ENCODE measurements at places on chromosomes 5 and 9.

DNA sequence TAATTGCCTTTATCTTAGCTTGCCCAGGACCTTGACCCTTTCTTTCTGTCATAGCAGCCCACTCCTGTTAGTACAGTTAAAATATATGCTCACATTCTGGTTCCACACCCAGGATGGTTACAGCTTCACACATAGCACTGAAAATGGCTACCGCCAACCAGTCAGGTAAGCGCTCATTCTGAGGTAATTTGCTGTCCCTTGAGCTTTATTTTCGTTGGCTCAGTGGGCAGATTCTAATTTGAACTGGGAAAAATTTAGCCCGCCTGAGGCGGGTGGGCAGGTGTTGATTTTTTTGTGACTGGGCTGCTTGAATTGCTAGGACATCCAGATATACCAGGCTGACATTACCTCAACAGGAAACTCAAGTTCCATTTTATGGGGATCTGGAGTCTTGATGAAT lies 137.5 kb downstream of the KCTD16 start:
- DNase-seq = no peak

GRCh38 chr5:16428359-16428758 lies 37.2 kb downstream of the ZNF622 start:
- DNase-seq = no peak

DNA sequence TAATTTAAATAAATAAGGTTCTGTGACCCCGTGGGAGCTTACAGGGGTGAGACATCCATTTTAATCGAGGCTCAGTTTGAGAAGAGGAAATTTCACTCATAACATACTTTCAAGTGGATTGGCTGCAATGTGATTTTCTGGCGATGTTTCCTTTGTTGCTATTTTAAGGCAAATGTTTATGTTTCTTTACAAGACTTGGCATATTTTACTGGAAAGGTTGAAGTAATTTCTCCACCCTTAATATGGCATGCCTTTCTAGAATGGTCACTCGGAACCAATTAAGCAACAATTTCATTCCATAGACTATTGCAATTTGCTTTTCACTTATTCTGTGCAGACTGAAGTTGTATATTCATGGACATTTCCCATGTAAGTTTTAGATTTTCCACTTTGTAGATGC lies 438.0 kb upstream of the WWC1 start:
- no peak for DNase-seq

DNA sequence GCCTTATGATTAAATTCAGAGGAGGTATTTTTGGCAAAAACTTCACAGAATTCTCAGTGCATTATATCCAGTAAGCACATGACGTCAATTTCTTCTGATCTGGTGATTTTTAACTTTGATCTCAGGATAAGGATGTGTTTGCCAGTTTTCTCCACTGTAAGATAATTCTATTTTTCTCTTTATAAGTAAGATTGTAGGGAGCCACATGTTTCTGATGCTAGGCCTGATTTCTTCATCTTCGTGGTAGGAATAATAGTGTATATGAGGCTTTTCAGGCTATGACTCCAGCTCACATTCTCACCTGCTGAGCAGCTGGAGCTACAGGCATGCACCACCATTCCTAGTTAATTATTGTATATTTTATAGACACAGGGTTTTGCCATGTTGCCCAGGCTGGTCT lies 32.1 kb upstream of the LMNB1 start:
- DNase-seq = no peak

- DNase-seq = no peak
Measured at GRCh38 chr5:122175852-122176251, 46.5 kb downstream of the ZNF474 start.

- no peak for DNase-seq
Measured at GRCh38 chr5:89457411-89458331, 574.7 kb upstream of the MEF2C start.

DNA sequence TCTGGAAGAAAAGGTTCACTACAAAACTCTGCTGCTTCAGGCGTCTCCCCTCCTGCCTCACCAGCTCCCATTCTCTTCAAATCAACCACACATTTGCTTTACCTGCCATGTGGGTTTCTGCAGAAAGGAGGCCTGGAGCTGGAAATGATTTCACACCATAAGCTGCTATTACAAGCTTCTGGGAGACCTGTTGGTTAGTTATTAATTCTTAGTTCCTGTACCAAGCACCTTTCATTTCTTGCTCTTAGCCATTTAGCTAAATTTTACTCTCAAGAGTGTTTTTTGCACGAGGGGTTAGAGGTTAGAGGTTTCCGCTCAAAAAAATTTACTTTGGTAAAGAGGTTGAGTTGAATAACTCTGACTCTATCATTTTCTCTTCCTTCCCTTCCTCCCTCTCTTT lies 70.3 kb downstream of the MAP1B start:
- DNase-seq = no peak

DNA sequence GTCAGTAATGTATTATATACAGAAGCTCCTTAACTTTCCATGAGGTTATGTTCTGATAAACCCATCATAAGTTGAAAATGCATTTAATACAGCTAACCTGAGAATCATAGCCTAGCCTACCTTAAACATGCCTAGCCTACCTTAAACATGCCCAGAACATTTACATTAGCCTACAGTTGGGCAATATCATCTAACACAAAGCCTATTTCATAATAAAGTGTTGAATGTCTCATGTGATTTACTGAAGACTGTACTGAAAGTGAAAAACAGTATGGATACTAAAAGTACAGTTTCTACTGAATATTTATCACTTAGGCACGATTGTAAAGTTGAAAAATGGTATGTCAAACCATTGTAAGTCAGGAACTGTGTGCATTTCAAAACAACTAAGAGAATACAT lies 1.6 kb downstream of the GM2A start:
- DNase-seq = no peak

Data from eye (tissue), 1 donor.